Gastroesophageal sphincter (tissue), 4 donors: ENCODE measurements at places on chromosomes 1 and 21. TPM values are rescaled to one million over a fixed set of nuclear protein-coding genes. Genes with fewer than 3 reads are reported as not detected.

The CCDC28B gene
- 4.5 TPM for total RNA-seq

The C8A gene
- not detected for total RNA-seq

The AMIGO1 gene
- total RNA-seq, result 10.9 TPM

The IGSF3 gene
- total RNA-seq, result 2.7 TPM

The TTC34 gene
- 0.58 TPM for total RNA-seq
